GM12892 (cell line): ENCODE measurements at places on chromosomes 16 and 17.

- DNase-seq = no peak
Measured at GRCh38 chr16:70437017-70437581, 1.8 kb downstream of the ST3GAL2 start.

DNA sequence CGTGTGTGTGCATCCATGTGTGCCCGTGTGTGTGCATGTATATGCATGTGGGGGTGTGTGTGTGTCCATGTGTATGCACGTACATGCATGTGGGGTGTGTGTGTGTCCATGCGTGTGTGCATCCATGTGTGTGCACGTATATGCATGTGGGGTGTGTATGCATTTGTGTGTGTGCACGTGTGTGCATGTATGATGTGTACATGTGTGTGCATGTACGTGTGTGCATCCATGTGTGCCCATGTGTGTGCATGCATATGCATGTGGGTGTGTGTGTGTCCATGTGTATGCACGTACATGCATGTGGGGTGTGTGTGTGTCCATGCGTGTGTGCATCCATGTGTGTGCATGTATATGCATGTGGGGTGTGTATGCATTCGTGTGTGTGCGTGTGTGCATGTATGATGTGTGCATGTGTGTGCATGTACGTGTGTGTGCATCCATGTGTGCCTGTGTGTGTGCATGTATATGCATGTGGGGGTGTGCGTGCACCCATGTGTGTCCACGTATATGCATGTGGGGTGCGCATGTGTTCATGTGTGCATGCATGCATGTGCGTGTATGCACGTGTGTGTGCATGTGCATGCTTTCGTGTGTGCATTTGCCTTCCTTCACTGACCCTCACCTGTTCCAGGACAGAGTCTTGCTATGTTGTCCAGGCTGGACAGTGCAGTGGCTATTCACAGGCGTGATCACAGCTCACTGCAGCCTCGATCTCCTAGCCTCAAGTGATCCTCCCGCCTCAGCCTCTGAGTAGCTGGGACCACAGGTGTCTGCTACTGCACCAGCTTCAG, 129.6 kb upstream of the TNRC6C start:
- no peak for DNase-seq

- no peak for DNase-seq
Measured at GRCh38 chr17:58313815-58314705, 14.5 kb downstream of the TSPOAP1 start.

GRCh38 chr17:49456183-49456965, 38.7 kb upstream of the NGFR start:
- DNase-seq = no peak

- DNase-seq = no peak
Measured at GRCh38 chr17:13864521-13864920, 204.8 kb upstream of the COX10 start.

DNA sequence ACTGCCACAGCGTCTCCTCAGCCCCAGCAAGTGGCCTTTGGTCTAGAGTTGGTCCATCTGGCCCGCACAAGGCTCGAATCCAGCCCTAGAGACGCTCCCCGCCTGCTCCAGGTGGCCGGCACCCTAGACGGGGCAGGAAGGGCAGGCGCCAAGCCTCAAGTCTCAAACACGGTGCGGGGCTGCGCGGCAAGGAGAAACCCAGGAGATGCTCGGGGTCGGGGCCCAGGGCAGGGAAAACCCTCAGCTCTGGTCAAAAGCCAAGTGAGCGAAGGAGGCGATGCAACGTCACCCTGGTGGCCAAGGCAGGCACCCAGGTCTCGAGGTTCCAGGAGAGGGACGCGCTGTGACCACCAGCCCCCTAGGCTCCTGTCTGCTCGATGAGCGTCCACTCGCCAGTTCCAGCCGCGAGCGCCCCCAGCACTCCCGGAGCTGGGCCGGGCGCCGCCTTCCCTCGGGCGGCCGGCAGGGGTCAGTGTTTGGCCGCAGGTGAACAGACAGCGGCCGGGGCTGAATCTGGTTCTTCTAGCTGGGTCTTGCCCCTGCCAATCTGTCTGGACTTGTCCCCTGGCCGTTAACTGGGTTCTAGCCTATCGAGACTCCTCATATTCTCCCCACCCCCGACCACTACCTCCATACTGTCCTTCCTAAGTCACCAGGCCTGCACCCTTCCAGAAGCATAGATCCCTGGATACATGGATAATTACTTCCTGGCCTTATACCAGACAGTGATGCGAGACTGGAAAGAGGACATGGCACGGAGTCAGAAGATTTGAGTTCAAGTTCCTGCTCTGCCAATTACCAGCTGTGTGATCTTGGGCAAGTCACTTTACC, 44.0 kb downstream of the PRAC1 start:
- DNase-seq = peak; percentile 67

DNA sequence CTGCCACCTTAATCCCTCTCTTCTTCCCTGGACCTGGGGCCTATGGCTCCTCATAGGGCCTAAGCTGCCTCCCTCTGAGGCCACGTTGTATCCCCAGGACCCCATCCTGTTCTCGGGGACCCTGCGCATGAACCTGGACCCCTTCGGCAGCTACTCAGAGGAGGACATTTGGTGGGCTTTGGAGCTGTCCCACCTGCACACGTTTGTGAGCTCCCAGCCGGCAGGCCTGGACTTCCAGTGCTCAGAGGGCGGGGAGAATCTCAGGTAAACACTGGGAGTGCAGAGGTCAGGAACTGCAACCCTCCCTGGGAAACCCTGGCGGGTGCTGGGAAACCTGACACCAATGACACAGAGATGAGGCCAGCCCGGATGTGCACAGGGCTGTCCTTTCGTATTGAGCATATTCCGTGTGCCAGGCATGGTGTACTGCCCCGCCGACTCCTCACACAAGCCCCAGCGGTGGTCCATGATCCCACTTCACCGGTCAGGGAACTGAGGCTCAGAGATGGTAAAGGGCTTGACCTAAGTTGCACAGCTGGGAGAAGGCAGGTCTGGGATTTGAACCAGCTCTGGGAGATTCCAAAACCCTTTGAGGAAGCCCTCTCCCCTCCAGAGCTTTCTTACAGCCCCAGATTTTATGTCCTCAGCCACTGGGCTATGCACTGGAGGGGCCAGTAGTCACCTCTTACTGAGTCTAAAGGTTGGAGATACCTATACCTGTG, 22.9 kb downstream of the ANKRD40 start:
- no peak for DNase-seq

DNA sequence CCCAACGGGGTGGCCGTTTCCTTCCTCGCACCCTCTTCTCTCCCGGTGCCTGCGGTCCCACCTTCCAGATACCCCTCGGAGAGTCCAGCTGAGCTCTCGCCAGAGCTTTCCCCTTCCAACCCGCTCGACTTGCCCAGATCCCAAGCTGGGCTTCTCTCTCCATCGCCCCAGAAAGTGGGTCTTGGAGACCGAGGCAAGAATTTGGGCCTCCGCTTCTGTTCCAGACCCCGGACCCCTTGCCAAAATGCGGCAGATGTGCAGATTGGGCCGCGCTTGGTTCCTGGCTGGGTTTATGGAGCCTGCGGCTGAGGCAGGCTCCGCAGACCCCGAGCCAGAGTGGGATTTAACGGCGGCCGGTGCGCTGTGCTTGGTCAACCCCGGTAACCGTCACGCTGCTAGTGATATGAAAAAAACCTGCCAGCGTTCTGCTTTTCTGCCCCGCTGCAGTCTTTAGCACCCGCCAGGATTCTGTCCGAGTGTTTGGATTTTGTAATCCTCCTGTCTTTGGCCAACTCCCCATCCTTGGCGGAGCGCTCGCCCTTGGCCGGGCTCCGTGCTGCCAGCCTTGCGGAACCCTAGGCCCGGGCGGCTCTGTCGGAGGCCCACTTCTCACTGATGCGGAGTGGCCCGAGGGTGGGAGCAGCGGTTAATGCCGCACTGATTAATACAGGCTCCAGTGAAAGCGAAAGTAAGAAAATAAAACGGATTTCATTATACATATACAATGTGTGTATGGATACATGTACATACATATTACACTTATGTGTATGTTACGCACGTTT, 754 bp upstream of the SLFN11 start:
- DNase-seq = peak; percentile 23

DNA sequence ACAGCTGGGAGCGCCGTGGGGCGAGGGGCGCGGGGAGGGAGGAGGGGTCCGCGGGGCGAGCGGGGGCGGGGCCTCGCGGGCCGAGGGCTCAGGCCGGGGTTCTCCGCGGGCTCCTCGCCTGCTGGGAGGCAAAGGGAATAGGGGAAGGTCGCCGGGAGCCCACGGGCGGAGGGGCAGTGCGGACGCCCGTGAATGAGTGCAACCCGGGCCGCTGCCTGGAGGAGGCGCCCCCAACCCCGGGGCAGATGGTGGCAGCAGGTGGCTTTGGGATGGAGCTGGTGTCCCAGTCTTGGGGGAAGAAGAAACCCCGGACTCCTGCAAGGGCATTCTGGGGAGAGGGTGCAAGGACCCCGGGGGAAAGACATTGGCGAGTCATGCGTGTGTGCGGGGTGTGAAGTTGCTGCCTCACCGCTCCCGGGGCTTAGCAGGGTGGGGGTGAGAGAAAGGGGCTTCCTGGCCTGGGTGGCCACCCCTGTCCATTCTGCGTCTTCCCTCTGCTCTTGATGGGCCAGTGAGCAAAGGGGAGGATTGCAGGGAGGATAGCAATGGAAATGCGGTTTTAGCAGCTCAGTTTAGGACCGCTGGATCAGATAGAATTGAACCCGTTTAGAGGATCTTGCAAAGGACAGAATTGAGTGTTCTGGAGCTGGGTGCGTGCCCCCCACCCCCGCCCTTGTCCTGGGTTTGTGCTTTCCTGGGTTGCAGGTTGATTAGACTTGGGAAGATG, 526 bp downstream of the KIAA0513 start:
- no peak for DNase-seq

DNA sequence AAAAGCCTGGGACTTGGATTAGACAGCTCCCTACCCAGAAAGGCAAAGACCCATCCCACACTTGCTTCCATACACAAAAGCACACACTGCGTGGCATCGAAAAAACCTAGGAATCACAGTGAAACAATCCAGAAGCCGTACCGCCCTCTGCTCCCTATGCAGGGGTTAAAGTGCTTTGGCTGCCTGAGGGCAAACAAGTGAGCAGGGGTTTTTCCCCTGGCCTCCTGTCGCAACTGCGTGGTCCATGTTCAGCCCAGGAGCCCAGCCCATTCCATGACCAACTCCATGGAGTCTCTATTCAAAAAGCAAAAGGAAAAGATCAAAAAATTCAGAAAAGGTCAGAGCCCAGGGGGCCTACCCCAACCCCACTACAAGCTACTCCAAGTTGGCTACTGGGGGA, 3.6 kb upstream of the GSDMB start:
- DNase-seq = no peak
